ENCODE measurements at places on chromosomes 5 and 9.

GRCh38 chr9:98356326-98356725, 100.9 kb upstream of the TBC1D2 start:
- DNase-seq: no peak

- DNase-seq: no peak
Measured at GRCh38 chr5:56264417-56265025, 31.4 kb upstream of the ANKRD55 start.

DNA sequence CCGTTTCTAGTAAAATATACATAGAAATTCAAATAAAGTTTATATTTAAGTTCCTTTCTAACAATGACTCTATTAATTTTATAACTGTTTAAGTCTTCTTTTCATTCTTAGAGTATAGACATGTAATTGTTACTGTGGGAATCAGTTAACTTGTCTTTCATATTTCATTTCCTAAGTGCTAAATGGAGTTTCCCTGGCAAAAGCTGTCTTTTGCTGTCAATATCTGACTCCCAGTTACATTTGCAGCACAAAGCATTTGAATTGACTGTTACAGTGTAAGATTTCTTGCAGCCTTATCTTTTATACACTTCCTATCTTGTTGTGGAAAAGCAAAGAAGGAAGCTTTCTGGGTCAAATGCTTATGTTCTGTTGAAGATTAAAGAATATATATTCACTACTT, 1026.3 kb downstream of the CDH9 start:
- DNase-seq: no peak

DNA sequence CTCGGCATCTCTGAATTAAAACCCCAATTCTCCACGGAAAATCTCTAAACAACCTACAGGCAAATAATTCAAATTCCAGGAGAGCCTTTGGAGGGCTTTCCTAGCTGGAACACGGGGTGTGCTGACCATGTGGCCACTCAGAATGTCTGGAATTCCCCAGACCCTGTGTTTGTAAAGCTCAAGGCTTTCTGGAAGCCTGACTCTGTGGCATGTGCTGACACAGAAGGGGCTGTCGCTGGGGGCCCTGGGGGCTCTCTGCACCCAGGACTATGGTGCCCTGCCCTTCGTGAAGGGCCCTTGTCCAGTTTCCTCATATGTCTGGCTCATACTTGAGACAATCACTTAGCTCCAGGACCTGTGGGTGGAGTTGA, 29.0 kb upstream of the BOD1 start:
- peak; percentile 44 for DNase-seq

- no peak for DNase-seq
Measured at GRCh38 chr9:76624391-76625048, 139.7 kb upstream of the PCA3 start.

DNA sequence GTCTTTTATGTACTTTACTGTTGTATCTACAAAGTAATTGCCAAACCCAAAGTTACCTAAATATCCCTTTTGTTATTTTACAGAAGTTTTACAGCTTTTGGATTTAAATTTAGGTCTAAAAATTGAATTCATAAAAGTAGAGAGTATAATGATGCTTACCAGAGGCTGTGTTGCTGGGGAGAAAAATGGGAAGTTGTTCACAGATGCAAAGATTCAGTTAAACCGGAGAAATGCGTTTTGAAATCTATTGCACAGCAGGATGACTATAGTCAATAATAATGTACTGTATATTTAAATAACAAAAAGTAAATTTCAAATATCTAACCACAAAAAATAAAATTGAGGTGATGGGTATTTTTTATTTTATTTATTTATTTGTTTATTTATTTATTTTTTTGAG, 2.6 kb upstream of the ANKRD18A start:
- no peak for DNase-seq

GRCh38 chr5:40399349-40399748, 280.4 kb upstream of the PTGER4 start:
- no peak for DNase-seq

- no peak for DNase-seq
Measured at GRCh38 chr5:72402381-72402890, 82.3 kb downstream of the PTCD2 start.

GRCh38 chr5:139709582-139710318, 61.6 kb downstream of the CXXC5 start:
- DNase-seq: no peak

DNA sequence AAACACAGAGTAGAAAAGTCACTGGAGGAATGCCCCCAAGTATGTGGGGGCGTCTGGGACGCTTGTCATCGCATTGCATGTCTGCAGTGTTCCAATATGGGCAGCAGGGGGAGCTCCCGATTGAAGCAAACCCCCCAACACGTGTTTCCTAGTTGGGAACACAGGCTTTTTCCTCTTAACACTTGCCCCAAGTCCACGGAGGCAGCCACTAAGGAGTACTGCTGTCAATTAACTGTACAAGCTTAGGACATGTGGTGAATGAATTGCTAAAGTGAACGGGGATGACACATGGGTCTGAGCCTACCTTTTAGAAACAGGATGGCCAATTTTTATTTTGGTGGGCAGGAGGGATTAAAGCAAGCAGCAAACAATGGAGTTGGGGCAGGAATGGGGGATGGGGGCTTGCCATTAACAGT, 2.2 kb downstream of the GABRB2 start:
- no peak for DNase-seq

DNA sequence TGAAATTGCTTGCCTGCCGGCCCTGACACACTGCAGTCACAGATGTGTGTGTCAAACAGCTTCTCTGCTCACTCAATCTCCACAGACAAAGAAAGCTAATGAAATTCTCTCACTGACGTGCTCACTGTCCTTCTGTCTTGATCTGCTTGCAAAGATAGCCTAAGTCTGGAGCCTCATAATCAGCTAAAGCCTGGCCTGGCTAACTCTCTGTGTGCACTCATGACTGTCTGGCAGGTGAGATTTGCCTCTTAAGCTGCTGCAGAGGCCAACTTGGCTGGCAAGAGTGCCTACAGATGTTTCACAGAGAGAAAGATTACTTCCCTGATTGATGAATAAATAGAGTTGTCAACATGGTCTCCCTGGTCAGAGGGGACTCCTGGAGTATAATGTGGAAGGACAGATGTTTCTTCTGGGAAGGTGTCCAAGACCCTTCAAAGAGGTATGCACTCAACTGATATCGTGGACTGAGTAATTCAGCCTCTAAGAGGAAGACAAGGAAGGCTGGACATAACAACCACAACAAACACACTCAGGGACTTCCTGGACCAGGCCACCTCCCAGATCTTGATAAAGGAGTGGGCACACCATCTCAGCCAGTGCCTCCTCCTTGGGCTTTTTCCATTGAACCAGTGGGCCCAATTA, 362.0 kb downstream of the SPOCK1 start:
- no peak for DNase-seq

DNA sequence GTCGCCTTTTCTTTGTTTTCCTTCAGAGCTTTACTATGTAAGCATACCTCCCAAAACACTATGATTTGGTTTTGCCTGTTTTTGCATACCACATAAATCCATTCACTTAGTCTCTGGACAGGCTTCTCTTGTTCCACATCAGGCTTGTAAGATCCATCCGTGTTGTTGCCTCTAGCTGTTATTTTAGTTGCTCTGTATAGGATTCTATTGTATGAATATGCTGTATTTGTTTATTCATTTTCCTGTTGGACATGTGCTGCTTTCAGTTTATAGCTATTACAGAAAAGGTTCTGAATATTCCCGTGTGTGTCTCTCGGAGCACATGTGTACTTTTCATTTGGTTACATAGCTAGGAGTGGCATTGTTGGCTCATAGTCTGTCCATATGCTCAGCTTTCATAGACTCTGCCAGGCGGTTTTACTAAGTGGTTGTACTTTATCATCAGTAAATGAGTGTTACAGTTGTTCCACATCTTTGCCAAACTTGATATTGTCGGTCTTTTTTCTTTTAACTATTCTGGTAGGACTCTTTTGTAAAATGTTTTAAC, 41.8 kb downstream of the NUP214 start:
- no peak for DNase-seq

GRCh38 chr5:178346607-178347334, 114.2 kb upstream of the PHYKPL start:
- DNase-seq: no peak

DNA sequence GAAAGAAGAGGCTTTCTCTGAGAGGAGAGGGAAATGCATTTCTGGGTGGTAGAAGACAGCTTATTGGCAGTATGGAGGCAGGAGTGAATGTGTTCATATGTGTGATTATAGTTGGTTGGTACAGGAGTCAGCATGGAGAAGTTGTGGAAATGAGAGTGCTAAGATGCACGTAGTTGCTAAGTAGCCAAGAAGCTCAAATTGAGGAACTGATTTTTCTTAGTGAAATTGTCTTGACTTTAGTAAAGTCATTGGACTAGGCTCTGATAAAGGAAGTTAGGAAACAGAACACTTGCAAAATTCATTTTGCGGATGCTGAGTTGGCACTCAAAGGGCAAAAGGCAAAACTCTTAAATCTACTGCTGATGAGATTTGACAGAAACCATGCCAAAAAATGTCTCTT, 158.9 kb upstream of the VCAN start:
- no peak for DNase-seq

GRCh38 chr9:37404590-37404989, 17.9 kb upstream of the GRHPR start:
- DNase-seq: no peak

DNA sequence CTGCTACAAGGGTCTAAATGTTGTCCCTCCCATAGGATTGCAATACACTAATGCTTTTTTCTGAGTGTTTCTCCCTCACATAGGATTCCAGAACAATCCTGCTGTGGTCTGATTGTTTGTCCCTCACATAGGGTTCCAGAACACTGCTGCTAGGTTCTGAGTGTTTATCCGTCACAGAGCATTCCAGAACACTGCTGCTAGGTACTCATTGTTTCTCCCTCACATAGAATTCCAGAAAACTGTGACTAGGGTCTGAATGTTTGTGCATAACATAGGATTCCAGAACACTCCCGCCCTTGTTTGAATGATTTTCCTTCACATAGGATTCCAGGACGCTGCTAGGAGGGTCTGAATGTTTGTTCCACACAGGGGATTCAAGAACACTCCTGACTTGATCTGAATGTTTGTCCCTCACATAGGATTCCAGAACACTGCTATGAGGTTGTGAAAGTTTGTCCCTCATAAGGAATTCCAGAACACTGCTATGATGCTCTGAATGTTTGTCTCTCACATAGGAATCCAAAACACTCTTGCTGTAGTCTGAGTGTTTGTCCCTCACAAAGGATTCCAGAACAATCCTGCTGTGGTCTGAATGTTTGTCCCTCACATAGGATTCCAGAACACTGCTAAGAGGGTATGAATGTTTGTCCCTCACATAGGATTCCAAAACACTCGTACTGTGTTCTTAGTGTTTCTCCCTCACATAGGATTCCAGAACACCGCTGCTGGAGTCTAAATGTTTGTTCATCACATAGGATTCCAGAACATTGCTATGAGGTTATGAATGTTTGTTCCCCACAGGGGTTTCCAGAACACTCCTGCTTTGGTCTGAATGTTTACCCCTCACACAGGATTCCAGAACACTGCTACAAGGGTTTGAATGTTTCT, 213.5 kb downstream of the FOXD4L6 start:
- no peak for DNase-seq

DNA sequence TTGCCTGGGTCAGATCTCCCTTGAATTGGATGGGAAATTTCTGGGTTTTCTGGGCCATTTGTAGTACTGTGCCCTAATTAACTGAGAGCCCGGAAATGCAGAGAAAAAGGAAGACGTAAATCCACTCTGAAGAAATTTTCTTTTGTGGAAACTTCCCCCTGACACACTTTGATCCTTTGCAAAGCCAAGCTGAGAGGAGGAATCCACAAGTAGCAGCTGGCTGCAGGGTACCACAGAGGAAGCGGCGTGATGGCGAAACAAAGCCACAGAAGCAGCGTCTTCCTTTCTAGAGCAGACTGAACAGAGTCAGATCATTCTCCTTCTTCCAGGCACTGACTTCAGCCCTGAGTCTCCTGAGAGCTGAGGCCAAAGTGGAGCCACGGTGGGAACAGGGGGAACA, 47.1 kb upstream of the ZNF354A start:
- DNase-seq: no peak

DNA sequence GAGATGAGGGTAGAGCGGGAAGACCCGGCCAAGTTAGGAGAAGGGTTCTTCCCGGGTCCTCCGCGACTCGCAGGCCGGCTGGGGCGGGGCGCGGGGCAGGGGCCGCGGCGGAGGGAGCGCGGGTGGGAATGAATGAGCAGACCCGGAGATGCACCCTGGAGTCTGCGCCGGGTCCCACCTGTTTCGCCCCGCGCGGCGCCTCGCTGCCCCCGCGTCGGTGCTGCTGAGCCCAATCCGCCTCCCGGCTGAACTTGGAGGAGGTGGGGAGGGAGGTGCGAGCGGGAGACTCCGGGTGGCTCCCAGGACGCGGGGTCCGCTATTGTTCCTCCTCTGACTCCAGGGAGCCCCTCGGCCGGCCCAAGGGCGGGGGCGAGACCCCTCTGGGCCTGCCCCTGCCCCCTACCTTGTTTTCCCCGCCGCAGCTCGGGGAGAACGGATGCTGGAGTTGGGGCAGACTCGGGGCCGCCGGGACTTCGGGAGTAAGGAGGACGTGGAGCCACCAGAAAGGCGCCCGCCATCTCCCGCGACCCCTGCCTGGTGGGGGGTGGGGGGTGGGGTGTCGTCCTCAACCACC, 659 bp downstream of the RAI14 start:
- DNase-seq: no peak

- no peak for DNase-seq
Measured at GRCh38 chr5:96150007-96150406, 188.4 kb upstream of the ELL2 start.

- no peak for DNase-seq
Measured at GRCh38 chr5:73619606-73620333, 6.2 kb upstream of the ARHGEF28 start.

- DNase-seq: no peak
Measured at GRCh38 chr5:83428126-83428525, 43.4 kb upstream of the VCAN start.

GRCh38 chr5:89988998-89989655, 420.4 kb downstream of the CETN3 start:
- DNase-seq: no peak

All from right renal cortex interstitium (tissue), 3 donors.